ENCODE measurements at places on chromosomes 1 and 21.

DNA sequence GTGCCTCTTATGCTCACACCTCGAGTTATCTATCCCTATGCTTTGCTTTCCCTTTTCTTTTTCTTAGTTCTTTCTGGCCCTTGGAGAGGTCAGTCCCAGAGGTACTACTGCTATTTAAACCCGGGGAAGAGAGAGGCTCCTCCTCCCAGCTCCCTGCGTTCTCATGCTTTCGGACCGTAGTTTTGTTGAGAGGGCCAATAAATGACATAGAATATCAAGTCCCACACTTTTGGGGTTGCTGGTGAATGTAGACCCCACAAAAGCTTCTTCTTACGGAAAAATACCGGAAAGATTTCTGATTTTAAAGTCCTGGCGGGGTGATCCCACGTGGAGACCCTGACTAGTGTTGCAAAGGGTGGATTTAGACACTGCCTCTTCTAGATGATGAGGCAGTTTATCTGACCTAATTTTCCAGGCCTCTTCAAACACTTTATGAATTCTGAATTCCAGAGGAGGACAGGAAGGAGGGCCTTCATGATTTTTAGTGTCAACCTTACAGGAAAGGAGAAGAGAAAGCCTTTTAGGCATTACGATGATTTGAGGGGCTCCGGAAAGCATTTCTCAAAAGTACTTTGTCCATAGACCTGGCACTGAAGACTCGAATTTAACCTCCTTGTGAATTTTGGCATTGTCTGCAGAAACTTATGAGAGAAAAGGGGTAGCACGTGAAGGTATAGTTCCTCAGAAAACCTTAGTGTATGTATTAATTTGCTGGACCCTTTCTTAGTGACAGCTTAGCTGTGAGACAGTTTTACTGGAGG lies 694 bp downstream of the TMEM167B start:
- DNase-seq = no peak

- no peak for DNase-seq
These were observed 18.4 kb upstream of the GADD45A start for GRCh38 chr1:67666636-67667035.

DNA sequence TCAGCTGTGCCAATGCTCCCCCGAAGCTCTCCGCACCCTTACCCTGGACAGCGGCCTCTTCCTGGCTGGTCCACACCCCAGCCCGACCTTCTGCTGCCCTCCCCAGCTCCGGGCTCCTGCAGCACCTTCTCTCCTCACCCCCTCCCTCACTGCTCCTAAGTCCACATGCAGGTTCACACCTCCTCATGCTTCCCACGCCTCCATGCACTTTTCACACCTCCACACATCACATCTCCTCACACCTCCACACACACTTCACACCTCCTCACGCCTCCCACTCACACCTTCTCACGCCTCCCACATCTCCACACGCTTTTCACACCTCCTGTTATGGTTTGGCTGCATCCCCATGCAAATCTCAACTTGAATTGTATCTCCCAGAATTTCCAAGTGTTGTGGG lies 18.9 kb downstream of the GPR137B start:
- no peak for DNase-seq

- no peak for DNase-seq
These were observed 2.2 kb downstream of the RALGPS2 start for GRCh38 chr1:178727014-178727895.

- DNase-seq = no peak
These were observed 70.2 kb upstream of the KCND3 start for GRCh38 chr1:112059679-112060078.
